ENCODE measurements at places on chromosomes 13 and 19.

GRCh38 chr13:29081036-29081435, 260.9 kb downstream of the MTUS2 start:
- no peak for DNase-seq

DNA sequence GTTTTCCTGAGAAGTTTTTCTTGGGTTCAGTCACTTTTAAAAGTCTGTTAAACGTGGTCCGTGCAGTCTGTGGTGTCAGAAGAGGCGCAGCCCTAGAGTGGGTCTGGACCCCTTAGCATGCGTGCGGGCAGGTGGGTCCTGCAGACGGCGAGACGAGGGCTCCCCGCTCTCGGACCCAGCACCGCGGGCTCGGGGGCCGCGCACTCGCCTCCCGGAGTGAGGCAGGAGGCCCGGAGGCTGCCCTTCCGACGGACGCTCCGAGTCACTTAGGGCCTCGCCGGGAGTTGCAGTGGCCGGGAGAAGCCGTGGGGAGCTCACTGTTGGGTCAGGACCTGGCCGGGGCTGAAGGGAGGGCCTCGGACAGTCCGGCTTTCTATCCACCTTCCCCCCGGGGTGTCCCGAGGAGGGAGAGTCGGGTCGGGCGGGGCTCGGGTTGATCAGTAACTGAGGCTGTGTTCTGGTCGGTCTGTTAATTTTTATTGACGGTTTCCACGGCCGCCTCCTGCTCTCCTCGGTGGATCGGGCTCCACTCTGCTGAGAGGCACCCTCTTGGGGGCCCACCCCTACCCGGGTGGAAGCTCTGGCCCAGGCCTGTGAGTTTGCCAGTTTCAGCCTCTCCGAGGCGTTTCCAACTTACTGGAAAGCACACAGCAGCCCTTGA, 1.3 kb downstream of the PTBP1 start:
- DNase-seq, result peak; percentile 20

DNA sequence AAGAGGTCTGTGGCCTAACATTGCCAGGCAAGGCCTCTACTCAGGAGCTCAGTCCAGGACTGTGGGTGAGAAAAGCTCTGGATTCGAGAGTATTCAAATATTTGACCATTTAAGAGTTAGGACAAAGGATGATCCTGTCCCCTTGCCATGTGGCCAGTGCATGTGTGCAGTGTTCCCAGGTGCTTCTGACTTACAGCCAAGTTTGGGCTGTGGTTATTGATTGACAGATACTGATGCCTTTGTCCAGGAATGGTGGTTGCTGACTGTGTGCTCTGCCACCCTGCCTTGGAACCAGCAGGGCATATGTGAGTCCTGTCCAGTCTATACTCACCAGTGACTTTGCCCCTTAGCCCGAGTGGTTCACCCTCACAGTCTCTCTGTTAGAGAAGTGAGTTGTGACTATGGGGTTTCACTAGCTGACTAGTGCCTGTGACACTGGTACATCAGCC, 51.9 kb downstream of the GARRE1 start:
- peak; percentile 8 for DNase-seq

DNA sequence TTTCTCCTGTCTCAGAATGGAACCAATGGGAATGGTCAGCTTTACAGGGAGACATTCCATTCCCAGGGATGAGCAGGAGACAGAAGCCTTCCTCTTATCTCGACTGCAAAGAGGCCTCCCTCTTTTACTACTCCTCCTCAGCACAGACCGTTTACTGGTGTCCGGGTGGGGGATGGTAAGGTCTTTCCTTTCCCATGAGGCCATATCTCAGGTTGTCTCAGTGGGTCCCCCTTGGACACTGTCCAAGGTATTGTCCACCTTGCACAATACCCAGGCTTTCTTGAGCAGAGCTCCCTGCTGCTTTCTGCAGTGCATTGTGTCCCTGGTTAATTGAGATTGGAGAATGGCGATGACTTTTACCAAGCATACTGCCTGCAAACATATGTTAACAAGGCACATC, 7.5 kb upstream of the ZNF808 start:
- no peak for DNase-seq

- DNase-seq, result peak; percentile 25
Observed at GRCh38 chr13:21672796-21673538, 2.1 kb downstream of the FGF9 start.

GRCh38 chr19:51493776-51494175, 7.8 kb downstream of the SIGLEC12 start:
- DNase-seq, result no peak

- no peak for DNase-seq
Observed at GRCh38 chr19:7848779-7849457, 18.9 kb downstream of the EVI5L start.

- no peak for DNase-seq
Observed at GRCh38 chr19:2573916-2574315, 98.0 kb downstream of the GADD45B start.

- peak; percentile 99 for DNase-seq
Observed at GRCh38 chr13:51453207-51453958, 547 bp upstream of the INTS6 start.

DNA sequence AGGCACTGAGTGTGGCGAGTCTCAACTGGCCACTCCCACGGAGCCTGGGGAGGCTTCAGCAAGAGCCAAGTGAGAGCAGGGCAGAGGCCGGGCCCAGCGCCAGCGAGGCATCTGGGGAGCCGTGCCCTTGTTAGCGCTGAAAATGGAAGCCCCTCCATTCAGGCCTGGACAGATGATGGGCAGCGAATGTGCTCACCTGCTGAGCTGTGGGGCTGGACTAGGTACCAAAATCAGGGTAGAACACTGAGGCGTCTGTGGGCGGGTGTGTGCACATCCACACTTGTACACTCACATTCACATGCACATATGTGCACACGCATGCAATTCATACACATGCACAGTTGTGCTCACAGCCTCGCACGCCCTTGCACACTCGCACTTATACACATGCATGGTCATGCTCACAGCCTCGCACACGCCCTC, 20.7 kb downstream of the NAXD start:
- no peak for DNase-seq

- DNase-seq, result peak; percentile 65
Observed at GRCh38 chr19:1624458-1624857, 19.2 kb upstream of the UQCR11 start.

DNA sequence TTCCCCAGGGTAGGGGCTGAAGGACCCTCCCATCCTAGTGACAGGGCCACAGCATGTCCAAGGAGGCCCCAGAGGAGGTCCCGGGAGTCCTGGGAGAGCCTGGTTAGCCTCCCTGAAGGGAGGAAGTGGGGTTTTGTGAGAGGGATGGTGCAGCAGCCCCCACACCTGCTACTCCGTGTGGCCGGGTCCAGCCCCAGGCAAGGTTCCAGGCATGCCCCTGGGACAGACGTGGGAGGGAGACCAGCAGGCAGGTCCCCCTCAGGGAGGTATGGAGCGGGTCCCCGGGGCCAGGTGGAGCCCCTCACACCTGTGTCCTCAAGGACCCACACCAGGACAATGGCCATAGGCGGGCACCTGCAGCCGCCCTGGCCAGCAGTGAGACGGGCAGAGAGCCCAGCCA, 1.9 kb upstream of the F7 start:
- DNase-seq, result no peak

GRCh38 chr13:23570921-23571315, 706 bp downstream of the TNFRSF19 start:
- DNase-seq, result no peak

DNA sequence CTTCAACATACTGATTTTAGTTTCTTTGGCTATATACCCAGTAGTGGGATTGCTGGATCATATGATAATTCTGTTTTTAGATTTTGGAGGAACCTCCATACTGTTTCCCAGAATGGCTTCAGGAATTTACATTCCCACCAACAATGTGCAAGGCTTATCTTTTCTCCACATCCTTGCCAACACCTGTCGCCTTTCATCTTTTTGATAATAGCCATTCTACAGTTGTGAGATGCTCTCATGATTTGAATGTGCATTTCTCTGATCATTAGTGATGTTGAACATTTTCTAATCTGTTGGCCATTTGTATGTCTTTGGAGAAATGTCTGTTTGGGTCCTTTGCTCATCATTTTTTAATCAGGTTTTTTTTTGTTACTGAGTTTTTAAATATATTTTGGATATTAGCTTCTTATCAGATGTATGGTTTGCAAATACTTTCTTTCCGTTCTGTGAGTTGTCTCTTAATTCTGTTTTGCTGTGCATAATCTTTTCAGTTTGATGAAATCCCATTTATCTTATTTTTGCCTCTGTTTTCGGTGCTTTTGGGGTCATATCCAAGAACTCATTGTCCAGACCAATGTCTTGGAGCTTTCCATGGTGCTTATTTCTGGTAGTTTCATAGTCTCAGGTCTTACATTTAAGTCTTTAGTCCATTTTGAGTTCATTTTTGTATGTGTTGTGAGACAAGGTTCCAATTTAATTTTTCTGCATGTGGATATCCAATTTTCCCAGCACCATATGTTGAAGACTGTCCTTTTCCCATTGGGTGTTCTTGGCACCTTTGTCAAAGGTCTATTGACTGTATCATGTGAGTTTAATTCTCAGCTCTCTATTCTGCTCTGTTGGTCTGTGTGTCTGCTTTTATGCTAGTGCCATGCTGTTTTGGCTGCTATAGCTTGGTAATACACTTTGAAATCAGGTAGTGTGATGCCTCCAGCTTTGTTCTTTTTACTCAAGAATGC, 44.5 kb downstream of the ARHGEF7 start:
- no peak for DNase-seq

DNA sequence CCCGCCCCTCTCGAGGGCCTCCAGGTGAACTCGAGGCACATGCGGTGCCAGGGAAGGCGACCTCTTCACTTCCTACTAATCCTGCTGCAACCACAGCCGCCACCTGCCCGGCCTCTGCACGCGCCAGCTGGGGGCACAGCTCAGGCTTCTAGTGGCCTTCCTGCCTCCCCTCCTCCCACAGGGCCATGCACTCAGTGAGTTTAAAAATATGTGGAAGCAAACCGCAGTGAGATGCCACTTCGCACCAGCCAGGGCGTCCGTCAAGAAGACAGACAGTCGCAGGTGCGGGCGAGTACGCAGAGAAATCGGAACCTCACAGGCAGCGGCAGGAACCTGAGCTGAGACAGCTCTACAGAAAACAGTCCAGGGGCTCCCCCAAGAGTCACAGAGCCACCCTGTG, 10.4 kb downstream of the LMNB2 start:
- no peak for DNase-seq

- no peak for DNase-seq
Observed at GRCh38 chr13:29117663-29118062, 297.5 kb downstream of the MTUS2 start.

DNA sequence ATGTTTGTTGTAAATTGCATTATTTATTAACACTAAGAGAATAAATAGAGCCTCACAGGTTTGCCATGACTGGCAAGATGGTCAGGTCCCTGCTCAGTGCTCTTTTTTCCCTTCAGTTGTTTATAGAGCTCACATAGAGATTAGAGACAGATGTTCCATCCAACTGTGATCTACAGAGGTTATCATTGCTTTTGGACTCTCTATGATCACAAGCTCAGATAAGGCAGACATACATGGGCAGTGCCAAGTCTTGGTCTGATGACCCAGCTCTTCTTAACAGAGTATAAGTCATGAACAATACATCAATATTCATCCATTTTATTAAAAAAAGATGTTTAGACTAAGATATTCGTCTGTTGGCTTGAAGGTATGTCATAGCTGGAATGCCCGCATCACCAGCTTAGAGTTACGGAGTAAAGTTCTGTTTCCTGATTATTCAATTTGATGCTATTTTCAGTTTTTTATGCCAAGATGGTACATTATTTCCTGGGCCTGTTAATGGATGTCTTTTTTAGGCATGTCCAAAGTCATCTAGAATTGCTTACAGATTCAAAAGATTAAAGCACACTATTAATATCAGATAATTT, 729.8 kb upstream of the SLC10A2 start:
- DNase-seq, result no peak

GRCh38 chr13:43408274-43408673, 378.5 kb downstream of the ENOX1 start:
- DNase-seq, result no peak

DNA sequence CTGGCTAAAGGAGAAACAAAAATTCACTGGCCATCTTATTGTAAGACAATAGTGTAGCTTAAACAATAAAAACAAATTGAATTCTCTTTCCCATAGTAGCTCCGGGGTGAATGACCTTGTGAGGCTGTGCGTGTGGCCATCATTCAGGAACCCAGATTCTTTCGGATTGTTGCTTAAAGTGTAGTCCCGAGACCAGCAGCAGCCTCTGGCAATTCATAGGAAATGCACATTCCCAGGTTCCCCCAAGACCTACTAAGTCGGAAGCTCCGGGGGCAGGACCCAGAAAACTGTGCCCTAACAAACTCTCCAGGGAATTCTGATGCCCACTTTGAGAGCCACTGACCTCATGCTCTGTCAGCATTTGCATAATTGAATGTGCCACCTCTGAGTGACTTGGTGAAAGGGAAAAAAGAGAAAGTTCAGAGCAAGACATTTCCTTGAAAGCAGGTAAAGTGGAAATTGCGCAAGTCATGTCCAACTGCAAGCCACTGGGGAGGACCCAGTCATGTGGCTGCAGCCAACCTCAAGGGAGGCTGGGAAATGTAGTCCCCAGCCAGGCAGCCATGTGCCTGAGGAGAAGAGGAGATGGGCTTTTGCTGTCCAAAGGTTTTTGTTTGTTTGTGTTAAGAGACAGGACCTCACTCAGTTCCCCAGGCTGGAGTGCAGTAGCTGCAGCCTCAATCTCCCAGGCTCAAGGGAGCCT, 50.7 kb upstream of the PNMA8B start:
- peak; percentile 51 for DNase-seq

DNA sequence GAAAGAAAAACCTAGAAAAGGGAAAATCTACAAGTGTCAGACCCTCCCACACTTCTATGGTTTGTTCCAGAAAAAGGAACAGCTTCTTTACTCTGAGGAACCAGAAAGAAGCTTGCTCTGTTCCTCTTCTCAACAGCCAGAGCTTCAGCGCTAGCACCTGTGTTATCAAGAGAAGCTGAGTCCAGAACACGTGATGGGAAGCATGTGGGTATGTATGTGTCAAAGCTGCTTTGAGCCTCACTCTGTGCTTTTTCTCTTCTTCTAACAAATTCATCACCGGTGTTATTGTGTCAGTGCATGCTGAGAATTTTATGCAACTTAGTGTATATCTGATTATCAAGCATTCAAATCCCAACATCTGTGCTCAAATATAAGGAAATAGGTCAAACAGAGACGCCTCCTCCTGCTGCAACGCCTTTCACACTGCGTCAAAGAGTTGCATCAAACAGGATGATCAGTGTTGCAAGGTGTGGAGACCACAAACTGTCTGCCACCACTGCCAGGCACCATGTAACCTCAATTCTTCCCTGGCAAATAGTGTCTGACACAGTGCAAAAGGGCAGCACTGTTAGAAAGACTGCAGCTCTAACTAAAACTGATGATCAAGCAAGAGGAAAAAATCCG, 83.9 kb downstream of the LRRC63 start:
- DNase-seq, result no peak

DNA sequence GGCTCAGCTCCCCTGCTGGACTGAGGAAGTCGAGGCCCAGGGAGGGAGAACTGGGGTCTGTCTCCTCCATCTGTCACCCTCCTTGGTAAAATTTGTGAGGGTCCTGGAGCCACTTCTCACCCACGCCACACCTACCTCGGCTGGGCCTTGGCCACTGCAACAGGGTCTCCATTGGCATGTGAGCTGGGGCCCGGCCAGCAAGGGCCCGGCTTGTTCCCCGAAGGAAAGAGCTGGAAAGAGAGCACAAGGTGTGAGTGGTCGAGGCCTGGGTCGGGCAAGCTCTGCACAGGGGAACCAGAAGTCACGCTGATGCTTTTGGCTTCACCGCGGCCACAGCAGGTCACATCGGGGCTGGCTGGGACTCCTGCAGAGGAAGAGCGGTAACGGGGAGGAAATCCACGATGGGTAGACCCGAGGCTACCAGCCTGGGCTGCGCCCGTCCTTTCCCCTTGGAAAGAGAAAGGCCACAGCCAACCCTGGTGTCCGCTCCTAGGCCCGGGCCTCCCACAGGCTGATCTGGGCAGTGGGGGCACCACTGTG, 9.0 kb downstream of the NANOS3 start:
- DNase-seq, result no peak

- no peak for DNase-seq
Observed at GRCh38 chr19:9673912-9674662, 813 bp downstream of the ZNF562 start.

All from AG20443 (cell line).